ENCODE measurements at places on chromosomes 6 and 20.

- DNase-seq: no peak
Measured at GRCh38 chr6:117706504-117706903, 31.2 kb downstream of the NUS1 start.

GRCh38 chr6:91697010-91697695 lies 1110.3 kb upstream of the MAP3K7 start:
- DNase-seq: no peak

GRCh38 chr20:49366687-49367086 lies 88.8 kb upstream of the ZNFX1 start:
- DNase-seq: no peak

DNA sequence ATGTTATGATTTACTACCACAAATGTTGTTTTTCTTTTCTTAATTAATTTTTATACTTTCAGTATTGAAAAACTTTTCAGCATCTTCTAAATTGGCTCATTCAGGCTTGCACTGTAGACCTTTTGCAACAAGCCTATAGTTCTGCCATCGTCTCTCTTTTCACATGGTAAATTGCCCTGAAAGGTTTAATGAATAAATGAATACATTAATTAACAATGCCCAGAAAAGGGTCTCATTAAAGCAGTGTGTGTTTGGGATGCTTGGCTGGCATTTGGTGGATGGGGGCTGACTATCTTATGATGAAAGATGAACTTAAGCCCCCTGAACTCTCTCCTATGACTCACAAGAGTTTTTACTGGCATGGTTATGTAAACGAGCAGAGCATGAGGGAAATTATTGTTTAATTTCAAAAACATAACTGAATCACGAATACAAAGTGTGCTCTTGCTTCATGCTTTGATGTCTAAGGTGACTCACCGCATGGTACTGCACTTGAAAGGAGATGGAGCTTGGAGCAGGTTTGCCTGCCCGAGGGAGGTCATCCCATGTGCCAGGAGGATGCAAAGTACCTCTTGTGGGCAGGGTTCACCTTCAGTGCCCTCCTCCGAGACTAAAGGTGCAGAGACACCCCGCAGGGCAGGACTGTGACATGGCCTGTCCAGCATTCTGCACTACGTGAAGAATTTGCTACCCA lies 13.8 kb upstream of the PCK1 start:
- no peak for DNase-seq

DNA sequence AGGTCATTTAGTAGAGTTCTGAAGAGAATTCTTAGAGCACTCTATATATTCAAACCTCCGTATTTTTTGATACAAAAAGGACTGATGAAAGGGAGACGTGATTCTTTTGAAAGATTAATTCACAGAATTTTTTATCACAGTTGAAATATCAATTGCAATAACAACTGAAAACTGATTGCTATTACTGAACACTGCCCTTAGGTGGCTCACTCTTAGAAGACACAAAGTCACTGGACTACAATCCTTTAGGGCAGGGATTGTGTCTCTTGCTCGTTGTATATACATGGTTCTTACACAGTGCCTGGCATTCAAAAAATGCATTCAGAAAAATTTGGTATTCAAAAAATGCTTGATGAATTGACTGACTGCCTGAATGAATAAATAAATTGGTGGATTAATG lies 17.1 kb upstream of the CALHM6 start:
- DNase-seq: peak; percentile 40

DNA sequence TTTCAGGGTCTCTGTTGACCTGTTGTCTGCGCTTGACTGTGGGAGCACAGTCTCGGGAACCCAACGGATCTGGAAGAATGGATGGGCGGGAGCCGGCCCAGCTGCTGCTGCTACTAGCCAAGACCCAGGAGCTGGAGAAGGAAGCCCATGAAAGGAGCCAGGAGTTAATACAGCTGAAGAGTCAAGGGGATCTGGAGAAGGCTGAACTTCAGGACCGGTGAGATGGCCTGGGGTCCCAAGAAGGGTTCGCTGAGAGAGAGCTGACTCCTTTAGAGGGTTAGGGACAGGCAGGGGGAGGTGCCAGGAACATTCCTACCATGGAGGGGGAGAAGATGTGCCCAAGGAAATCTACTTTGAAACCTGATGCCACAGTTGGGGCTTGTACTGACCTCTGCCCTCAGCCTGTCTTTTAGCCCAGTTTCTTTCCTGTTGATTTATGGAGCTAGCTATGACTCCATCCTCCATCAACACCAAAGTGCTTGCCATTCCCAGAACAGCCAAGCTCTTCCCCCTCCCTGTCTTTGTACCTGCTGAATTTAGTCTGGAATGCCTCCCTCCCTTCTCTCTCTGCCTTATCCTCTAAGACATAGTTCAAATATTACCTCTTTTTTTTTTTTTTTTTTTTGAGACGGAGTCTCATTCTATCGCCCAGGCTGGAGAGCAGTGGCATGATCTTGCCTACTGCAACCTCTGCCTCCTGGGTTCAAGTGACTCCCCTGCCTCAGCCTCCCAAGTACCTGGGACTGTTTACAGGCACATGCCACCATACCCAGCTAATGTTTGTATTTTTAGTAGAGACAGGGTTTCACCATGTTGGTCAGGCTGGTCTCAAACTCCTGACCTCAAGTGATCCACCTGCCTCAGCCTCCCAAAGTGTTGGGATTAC lies 12.2 kb downstream of the CEP250 start:
- DNase-seq: no peak

- peak; percentile 85 for DNase-seq
Measured at GRCh38 chr6:26553635-26554446, 15.7 kb downstream of the HMGN4 start.

DNA sequence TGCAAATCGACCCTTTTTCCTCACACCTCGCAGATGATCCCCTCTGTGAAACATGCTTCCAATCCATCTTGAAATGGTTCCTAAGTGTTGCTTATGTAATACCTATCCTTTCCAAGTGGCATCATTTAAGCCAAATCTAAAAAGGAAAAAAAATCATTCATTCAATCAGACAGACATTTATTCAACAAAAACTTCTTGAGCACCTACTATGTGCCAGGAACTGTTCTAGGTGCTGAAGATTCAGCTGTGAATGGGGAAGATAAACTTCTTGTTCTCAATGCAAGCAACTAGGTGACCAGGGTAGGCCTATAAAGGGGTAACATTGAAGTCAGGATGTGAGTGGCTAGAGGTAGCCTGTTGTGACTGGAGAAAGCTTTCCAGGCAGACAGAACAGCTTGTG lies 66.2 kb downstream of the SCML4 start:
- DNase-seq: no peak

DNA sequence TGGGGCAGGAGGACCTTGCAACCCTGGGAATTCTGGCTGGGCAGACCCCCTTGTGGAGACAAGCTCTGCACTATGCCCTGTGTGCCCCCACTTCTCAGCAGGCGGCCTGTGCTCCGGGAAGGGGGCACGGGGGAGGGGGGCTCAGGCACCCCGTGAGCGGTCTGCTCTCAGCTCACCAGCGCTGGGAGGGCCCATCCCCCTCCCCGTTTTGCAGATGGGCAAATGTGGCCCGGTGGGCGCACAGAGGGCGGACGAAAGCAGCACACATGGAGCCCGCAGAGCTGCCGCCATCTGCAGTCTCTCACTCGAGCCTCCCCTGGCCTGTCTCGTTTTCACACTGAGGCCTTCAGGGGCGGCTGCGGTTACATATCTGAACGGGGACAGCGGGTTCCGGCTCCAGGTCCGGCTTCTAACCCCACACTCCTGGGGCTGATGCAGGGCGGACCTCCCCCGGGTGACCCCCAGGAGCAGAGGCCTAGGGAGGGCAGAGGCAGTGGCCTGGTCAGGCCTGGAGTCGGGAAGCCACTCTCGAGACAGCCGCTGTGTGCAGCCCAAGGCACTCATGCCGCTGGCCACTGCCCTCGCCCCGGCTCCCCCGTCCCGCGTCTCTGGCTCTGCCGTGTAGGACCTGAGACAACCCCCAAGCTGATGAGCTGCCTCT lies 13.9 kb downstream of the CHRNA4 start:
- DNase-seq: no peak

DNA sequence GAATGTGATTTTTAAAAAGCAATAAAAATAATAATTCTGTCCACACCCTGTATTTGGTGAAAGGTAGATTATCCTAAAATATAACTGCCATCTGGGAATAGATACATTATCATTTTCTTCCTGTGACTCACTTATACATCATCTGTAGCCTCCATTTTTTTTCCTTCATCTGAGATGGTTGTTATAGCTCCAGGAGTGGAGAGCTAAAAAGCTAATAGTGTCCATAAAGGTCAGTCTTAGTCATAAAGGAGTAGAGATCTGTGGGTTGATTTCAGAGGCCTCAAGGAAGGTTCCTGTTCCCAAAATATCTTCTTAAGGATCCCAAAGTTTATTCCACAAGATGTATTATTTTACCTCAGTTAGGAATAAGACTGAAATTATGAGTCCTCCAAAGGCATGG lies 41.1 kb downstream of the FBXO5 start:
- DNase-seq: no peak

GRCh38 chr6:39841291-39841690 lies 49.1 kb downstream of the DAAM2 start:
- no peak for DNase-seq

GRCh38 chr6:15491986-15492269 lies 170.9 kb downstream of the DTNBP1 start:
- DNase-seq: no peak

All from MM.1S (cell line).